ENCODE measurements at places on chromosomes 6 and 20.

DNA sequence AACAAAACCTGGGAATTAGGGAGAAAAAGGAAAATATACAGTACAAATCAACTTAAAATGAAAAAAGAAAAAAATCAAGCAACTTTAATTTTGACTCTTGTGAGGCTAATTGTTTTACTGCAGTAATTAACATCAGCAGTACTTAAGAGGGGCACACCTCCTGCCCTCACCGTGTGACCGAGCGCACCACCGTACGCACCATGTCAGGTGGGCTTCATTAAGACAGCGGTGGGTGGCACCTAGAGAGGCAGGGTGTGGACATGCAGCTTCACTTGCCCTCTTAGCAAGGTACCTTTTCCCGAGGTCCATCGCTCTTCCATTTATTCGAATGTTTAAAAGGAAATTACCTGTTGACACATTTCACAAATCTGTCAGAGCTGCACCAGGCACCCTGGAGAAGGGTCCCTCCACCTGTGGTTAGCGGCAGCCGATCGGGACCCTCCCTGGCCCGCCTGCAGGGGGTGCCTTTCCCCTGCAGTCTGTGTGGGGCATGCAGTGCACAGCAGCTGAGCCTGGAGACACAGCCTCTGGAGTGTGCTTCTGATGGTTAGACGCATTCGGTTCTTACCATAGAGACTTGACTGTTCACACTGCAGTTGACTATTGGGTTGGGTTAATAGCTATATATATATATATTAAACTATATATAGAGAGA is 184.1 kb downstream of the TMEM242 start:
- no peak for DNase-seq

DNA sequence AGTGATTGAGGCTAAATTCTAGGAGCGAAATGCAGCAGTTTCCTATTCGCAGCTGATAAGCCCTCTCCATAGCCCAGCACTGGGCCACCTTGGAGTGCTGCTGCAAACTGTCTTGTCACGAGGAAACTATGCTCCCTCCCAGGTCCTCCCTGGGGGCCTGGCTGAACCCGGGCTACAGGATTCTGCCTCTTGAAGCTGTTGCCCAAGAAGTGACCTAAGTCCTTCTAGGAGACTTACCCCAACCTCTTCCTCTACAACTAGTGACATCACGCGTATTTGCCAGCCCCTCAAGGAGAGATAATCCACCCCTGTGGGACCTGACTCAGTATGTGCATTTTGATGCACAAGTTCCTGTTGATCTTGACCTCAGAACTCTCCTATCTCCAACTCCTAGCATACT is 26.5 kb upstream of the ZFAND3 start:
- DNase-seq, result no peak

GRCh38 chr6:29792123-29793035 is 35.2 kb upstream of the HLA-G start:
- peak; percentile 52 for DNase-seq

- no peak for DNase-seq
Measured at GRCh38 chr20:59031564-59032022, 542 bp downstream of the ATP5F1E start.

GRCh38 chr6:2523061-2523460 is 227.7 kb downstream of the MYLK4 start:
- no peak for DNase-seq

DNA sequence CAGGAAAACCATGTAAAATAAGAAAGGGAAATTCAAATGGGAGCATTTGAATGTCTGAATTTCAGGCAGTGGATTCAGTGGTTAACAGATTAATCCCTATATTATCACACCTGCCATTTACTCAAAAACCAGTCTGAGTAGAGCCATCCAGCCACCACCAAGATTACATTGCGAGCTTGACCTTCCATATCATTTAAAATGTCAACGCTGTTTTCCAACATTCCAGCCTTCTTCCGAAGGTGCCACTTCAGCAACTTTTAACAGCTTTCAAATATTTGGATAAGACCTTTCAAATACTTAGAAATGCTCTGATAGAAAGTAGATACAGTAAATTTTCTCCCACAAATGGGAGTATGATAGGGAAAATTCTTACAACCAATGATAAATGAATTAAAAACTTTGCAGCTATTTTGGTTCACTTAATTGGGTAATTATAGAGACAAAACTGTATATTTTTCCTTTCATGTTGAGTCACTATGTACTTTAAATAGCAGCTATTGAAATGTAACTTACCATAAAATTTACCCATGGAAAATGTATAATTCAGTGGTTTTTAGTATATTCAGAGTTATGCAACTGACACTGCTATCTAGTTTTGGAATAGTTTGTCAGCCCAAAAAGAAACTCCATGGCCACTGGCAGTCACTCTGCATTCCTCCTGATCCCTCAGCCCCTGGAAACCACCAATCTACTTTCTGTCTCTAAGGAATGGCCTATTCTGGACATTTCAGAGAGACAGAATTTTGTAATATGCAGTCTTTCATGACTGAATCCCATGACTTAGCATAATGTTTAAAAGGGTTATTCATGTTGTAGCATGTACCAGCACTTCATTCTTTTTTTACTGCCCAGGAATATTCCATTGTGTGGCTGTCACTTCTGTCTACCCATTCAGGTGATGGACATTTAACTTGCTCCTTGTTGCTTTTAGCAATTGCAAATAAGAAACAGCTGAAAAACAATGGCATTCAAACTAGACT is 21.5 kb downstream of the EZR start:
- DNase-seq, result no peak

- no peak for DNase-seq
Measured at GRCh38 chr20:46984405-46984804, 89.8 kb downstream of the EYA2 start.

DNA sequence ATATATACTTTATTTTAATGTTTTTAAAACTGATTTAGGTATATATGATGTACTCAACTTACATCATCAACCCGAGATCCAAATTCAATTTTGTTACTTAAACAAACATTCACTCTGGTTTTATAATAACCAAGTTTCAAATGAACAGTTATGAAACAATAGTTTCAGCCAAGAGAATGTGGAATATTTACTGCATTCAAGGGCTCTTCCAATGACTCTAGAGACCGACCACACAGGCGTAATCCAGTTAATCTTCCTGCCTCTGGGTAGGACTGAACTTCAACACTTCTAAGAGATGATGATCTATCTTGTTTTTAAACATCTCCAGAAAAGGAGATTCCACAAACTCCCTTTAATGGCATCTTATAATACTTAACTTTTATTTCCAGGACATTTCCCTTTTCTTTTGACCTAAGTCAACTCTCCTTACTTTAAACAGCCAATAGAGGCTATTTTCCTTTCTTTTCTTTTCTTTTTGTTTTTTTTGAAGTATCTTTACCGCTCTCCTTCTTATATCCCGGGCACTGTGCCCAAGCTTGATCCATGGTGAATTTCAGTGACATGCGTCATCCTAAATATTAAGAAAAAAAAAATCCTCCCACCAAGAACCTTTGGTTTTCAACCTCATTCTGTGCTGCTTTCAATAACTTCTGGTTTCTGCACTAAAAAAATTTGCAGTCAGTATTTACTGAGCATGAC is 110.1 kb downstream of the KIF13A start:
- DNase-seq, result no peak

DNA sequence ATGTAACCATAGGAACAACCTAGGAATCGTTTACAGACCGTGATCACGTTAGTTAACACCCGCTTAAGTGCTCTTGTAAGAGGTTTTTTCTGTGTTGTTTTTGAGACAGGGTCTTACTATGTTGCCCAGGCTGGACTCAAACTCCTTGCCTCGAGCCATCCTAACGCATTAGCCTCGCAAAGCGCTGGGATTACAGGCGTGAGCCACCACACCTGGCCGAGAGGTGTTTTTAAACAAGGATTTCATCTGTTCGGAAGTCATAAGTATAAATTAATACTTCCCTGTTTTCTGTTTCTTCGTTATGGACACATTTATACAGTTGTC is 727 bp downstream of the MRS2 start:
- no peak for DNase-seq

- DNase-seq, result no peak
Measured at GRCh38 chr20:41138475-41139226, 1.3 kb downstream of the PLCG1 start.

DNA sequence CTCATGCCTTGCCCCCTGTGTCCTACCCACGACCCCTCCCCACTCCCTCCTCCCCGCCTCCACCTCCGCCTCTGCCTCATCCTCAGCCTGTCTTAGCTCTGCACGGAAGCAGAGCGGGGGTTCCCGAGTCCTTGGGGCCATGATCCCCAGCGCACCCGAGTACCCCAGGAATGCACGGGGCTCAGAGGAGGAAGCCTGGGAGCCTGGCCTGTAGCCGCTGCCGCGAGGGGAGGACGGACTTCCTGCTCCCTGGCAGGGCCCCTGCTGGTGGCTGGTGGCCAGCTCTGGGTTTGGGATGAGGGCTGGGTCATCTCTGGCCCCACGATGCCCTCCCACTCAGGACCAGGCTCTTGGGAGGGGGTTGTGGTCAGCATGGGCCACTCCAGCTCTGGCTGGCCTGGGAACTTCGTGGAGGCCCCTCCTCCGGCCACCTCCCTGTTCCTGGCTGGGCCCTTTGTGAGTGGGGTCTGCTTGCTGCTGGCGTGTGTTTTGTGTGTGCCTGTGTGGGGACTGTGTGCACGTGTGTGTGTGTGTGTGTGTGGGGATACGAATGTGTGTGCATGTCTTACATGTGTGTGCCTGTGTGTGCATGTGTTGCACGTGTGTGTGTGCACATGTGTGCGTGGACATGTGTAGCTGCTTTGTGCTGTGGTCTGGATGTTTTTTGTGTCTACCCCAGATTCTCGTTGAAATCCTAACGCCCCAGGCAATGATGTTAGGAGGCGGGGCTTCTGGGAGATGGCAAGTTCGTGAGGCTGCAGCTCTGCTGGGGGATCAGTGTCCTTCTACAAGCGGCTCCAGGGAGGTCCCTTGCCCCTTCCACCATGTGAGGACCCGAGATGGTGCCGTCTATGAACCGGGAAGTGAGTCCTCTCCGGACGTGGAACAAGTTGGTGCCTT is 1.3 kb upstream of the RBBP8NL start:
- DNase-seq, result no peak

DNA sequence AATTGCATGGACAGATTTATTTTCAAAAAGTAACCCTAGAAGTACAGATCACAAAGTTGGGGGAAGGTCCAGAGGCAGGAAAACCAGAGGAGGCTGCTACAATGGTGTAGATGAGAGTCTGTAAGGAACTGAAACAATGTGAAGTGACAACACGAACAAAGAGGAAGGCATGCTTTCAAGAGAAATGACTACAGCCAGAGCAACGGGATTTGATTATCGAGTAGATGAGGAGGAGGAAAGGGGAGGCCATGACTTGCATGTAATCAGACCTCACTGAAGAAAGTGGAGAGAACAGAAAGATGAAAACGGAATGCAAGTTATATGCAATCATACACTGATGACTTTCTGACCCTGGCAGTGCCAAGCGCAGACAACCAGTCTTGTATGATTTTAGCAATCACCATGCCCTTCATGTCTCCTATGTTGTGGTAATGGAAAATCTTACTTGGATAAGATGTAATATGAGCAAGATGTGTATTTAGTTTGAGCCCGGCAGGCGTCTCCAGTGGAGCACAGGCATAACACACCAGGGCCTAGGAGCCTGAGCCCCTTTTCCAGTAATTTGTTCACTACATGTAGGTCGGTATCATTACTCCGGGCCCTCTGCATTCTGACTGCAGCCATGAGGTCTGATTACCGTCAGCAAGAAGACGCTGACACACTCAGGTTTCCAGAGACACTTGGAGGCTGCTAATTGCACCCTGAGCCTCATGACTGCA is 34.0 kb upstream of the FAM83C start:
- no peak for DNase-seq

Measured in T-helper 2 cell (primary cell).